Natural killer cell treated with Interleukin-12 subunit alpha and Interleukin-12 subunit beta and Interleukin-15 and Interleukin-18, amount 100 ng/mL, for 72 hours (primary cell): ENCODE measurements at places on chromosomes 5 and 9. TPM values are rescaled to one million over a fixed set of nuclear protein-coding genes. Genes with fewer than 3 reads are reported as not detected.
A peak's percentile ranks its signal among the peaks of the same experiment; 100 is the strongest.

ANGPTL2 gene
- not detected for total RNA-seq

LCNL1 gene
- total RNA-seq: 0.21 TPM

KCNIP1 gene
- total RNA-seq: not detected

ARL14EPL gene
- not detected for total RNA-seq

- H3K36me3 ChIP-seq: no peaks in the 10 kb centered on the region
- no peak overlapping the region for H3K27ac ChIP-seq
Measured at GRCh38 chr5:162786234-162786633, 651.2 kb upstream of the CCNG1 start.

- H3K27ac ChIP-seq: no peak overlapping the region
- no peaks in the 10 kb centered on the region for H3K4me1 ChIP-seq
- no peaks in the 10 kb centered on the region for H3K36me3 ChIP-seq
- no peak overlapping the region for H3K4me3 ChIP-seq
- DNase-seq: no peak
Measured at GRCh38 chr5:180116077-180116999, 44.8 kb upstream of the RNF130 start.

GRCh38 chr5:121987052-121987684, 25.4 kb downstream of the SRFBP1 start:
- H3K4me3 ChIP-seq: peak overlapping the region; percentile 55
- no peak for DNase-seq
- H3K4me1 ChIP-seq: peaks cover 32% of the 10 kb centered on the region
- H3K36me3 ChIP-seq: peaks cover 6% of the 10 kb centered on the region
- no peaks in the 10 kb centered on the region for H3K27me3 ChIP-seq

- no peak for DNase-seq
- H3K27ac ChIP-seq: no peak overlapping the region
- no peaks in the 10 kb centered on the region for H3K4me1 ChIP-seq
- no peak overlapping the region for H3K4me3 ChIP-seq
Measured at GRCh38 chr5:30458681-30459080, 734.8 kb upstream of the CDH6 start.

GRCh38 chr5:167248257-167248656, 1043.2 kb upstream of the WWC1 start:
- DNase-seq: no peak
- H3K36me3 ChIP-seq: no peaks in the 10 kb centered on the region
- no peaks in the 10 kb centered on the region for H3K27me3 ChIP-seq
- no peaks in the 10 kb centered on the region for H3K4me1 ChIP-seq

DNA sequence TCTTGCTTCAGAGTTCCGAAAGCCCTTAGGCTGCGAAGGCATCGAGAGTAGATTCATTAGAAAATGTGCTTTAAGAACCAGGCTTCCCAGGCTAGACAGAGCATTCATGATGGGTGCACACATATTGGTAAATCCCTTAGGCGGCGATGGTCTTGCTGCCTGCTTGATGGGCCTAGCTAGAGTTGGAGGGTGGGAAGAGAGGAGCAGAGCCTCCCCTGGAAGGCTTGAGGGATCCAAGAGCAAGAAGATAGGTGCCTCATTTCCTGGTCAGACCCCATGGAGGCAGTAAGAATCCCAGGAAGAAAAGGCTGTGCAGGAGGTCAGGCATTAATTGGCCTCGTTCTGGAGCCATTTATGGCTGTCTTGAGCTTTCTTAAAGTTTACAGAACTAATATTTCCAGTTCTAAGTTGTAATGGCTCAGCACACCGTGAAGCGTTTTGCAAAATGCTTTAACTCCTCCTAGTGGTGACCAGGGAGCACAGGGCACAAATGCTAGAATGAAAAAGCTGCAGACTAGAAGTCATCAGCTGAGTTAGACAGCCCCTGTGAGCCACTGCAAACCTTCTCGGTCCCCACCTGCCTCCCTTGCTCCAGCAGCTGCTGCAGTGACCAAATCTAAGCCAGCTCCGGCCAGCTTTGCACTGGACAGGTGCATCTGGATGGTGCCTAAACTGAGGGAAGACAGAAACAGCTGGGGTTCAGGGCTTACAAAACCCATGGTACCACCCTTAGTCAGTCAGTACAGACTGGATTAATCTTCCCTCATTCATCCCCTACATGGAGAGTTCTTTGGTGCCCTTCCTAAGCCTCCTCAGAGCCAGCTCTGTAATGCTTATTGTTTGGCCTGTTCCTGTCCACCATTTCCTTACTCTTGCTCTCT, 14.7 kb downstream of the SLC45A2 start:
- no peak overlapping the region for H3K27ac ChIP-seq
- DNase-seq: no peak
- peaks cover 7% of the 10 kb centered on the region for H3K27me3 ChIP-seq
- H3K4me3 ChIP-seq: no peak overlapping the region
- H3K4me1 ChIP-seq: peaks cover 4% of the 10 kb centered on the region
- no peaks in the 10 kb centered on the region for H3K36me3 ChIP-seq

- no peak overlapping the region for H3K27ac ChIP-seq
- no peaks in the 10 kb centered on the region for H3K4me1 ChIP-seq
- H3K4me3 ChIP-seq: no peak overlapping the region
Measured at GRCh38 chr5:144040615-144041305, 129.7 kb downstream of the YIPF5 start.

- no peak overlapping the region for H3K27ac ChIP-seq
- H3K4me1 ChIP-seq: peaks cover 13% of the 10 kb centered on the region
- no peaks in the 10 kb centered on the region for H3K36me3 ChIP-seq
Measured at GRCh38 chr5:139843991-139844390, 48.4 kb downstream of the PSD2 start.

DNA sequence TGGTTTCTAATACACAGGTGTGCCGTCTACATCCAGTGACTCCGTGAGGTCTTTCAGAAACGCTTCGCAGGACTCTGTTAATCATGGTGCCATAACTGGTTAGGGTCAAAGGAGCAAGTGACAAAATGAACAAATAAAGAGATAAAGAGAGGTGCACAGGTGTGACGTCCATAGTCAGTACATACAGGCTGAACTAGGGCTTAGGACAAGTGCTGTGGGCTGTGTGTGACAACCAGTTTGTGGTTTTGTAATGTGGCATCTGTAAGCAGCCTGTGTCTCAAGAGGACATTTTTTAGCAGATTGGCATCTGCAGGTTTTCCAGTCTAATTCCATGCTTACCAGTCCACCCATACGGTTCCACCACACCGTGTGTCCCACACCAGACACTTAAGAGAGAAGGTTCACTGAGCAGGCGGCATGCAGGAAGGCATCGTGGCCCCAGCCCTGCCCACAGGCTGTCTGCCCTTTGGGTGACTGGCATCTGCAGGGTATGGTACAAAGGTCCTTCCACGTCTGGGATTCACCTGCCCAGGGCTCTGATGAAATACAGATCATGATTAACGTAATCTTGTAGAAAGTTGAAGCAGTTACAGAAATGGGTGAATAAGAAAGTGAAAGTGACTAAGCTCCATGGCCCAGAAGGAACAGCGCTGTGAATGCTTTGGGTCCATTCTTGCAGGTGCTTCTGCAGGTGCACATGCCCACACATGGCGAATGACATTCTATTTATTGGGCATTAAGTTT, 26.9 kb downstream of the SRD5A1 start:
- H3K27me3 ChIP-seq: no peaks in the 10 kb centered on the region
- DNase-seq: no peak
- no peak overlapping the region for H3K27ac ChIP-seq
- no peak overlapping the region for H3K4me3 ChIP-seq
- no peaks in the 10 kb centered on the region for H3K4me1 ChIP-seq
- peaks cover 24% of the 10 kb centered on the region for H3K36me3 ChIP-seq

- no peak overlapping the region for H3K27ac ChIP-seq
- H3K4me3 ChIP-seq: no peak overlapping the region
- DNase-seq: no peak
- H3K36me3 ChIP-seq: no peaks in the 10 kb centered on the region
- H3K4me1 ChIP-seq: peaks cover 3% of the 10 kb centered on the region
Measured at GRCh38 chr5:142878638-142879037, 108.5 kb downstream of the ARHGAP26 start.

- peak overlapping the region; percentile 85 for H3K27ac ChIP-seq
- no peak for DNase-seq
- peaks cover 37% of the 10 kb centered on the region for H3K36me3 ChIP-seq
- peaks cover 71% of the 10 kb centered on the region for H3K4me1 ChIP-seq
- no peaks in the 10 kb centered on the region for H3K27me3 ChIP-seq
Measured at GRCh38 chr5:119387945-119388618, 32.3 kb downstream of the TNFAIP8 start.

GRCh38 chr5:143472576-143472975, 69.1 kb upstream of the NR3C1 start:
- no peaks in the 10 kb centered on the region for H3K36me3 ChIP-seq
- no peaks in the 10 kb centered on the region for H3K4me1 ChIP-seq
- no peaks in the 10 kb centered on the region for H3K27me3 ChIP-seq
- no peak overlapping the region for H3K4me3 ChIP-seq
- no peak for DNase-seq
